Activated CD8-positive, alpha-beta memory T cell treated with anti-CD3 and anti-CD28 coated beads for 1 hour (primary cell): ENCODE measurements at places on chromosomes 6 and 20.

- DNase-seq: no peak
These were observed 179.1 kb downstream of the SYNDIG1 start for GRCh38 chr20:24648481-24648880.

DNA sequence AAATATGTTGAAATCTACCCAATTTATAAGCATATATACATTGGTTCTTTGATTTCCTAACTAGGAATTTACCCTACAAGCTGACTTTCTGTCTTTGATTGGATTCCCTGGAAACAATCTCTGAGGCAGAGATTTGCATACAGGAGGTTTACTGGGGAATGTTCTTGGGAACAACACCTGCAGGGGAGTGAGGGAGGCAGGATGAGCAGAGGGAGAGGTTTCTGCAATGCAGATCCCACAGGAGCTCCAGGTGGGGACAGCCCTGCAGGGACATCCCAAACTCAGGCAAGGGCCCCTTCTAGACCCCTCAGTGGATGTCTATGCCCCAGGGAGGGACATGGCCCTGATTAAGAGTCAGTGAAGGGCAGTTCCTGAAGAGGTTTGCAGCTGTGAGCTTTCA lies 95.2 kb upstream of the CCDC167 start:
- DNase-seq: no peak

DNA sequence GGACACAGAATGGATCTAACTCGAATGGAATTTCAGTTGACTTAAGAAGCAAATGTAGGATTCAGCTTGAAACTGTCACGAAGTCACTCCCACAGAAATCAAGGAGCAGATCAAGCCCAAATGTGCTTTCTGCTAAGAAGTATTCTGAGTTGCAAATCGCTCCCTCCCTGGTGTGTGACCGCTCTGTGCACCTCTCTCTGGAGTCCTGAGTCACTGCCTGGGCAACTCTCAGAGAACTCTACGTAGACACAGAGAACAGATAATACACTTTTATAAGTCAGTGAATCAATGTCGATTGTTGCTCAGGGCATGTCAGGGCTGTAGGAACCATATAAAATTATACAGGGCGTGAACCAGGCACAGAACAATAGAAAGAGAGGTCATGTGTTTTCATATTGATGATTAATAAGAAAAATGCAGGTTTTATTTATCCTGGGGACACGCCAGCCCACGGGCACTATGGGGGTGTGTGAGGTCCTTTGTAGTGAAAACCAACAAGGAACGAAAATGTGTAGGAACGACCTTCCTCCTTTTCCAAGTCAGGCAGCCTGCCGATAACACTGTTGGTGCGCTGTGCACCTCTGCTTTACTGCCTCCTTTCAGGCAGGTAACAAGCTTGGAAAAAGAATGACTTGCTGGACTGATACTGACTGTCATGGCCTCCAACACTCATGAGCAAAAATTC lies 248.1 kb upstream of the FOXQ1 start:
- DNase-seq: no peak

DNA sequence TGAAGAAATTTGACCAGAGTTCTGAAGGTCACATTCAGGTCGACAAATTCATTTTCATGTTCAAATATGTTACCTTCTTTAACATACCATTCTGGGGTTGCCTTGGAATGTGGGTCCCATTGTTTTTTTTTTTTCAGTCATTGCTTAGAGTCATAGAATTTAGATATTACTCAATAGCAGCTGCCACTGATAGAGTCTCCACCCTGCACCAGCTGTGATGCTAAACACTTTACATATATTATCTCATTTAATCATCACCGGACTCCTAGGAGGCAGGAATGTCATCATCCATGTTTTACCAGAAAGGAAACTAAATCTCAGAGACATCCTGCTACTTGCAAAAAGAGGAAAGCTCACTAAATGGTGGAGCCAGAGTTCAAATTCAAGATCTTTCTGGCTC lies 204.7 kb downstream of the ESR1 start:
- no peak for DNase-seq

GRCh38 chr20:20036756-20037155 lies 15.5 kb downstream of the CRNKL1 start:
- no peak for DNase-seq

DNA sequence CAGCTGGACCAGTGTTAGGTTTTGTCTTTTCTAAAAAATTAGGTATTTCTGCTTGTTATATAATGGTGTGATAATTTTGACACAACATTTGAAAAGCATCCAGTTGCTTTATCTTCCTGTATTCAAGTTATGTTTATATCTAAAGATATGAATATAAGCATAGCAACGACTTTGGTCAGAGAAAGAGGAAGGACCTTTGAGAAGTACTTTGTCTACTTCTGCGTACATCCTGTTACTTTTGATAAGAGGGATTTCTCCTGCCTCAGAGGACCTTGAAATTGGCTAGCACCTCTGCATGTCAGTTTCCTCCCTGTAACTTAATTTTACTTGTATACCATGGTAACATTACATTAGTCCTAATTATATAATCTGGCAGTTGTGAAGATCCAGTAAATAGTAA lies 24.8 kb downstream of the PHF20 start:
- no peak for DNase-seq

- no peak for DNase-seq
These were observed 17.2 kb downstream of the CARMIL1 start for GRCh38 chr6:25296217-25296905.

DNA sequence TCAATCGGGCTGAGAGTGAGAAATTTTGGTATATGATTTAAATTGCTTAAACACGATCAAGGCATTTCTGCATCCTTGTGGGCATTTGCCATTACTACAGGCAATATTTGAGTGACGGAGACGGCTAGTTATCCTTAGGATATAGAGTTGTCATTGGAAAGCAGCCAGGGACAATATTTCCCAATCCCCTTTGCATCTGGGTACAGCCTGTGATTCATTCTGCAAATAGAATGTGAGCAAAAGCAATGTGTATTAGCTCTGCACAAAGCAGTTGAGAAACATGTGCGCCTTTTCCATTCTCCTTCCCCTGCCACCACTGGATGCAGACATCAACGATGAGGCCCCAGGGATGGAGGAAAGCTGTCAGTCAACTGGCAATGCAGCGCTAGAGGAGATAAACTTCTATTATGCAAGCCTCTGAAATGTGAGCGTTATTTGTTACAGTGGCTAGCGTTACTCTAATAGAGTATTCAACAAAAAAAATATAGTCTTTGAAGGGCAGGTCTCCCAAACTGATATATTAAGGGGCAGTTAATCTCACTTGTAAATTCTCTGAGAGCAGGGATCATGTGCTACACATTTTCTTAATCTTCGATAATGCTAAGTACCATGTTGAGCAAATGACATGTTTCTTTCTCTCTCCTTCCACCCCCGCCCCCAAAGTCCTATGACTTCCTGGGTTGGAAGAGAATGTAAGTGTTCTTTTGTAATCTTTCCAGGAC lies 37.1 kb upstream of the NCOA3 start:
- DNase-seq: no peak

DNA sequence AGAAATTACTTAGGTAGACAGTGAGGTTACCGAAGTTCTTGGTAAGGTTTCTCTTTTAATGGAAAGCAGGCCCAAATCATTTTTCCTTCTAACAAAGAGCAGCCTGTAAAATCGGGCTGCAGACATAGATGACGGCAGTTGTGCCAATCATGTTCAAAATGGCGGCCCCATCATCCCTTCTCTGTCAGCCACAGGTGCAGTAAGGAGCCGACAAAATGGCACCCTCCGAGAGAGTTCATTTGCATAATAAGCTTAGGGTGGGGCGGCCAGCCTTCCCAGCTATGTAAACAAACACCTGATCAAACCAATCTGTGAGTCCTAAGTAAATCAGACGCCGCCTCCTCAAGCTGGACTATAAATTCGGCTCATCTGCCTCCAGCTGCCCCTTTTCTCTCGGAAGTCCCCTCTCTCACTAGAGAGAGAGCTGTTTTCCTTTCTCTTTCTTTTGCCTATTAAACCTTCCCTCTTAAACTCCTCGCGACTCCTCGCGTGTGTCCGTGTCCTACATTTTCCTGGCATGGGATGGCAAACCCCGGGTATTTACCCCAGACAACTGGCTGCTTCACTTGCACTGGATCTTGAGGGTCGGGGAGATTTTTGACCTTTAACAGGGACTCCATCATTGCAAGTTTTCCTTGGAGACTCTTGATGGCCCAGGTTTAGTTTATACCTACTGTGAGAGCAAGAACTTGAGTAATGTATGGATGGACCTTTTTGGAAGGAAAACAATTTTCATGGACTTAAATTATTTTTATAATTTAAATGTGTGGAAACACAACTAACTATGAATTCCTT lies 8.9 kb upstream of the DDR1 start:
- DNase-seq: no peak

- DNase-seq: no peak
These were observed 125.3 kb downstream of the FOXO3 start for GRCh38 chr6:108685970-108686369.

- no peak for DNase-seq
These were observed 595 bp downstream of the FBXO5 start for GRCh38 chr6:152981989-152982903.

DNA sequence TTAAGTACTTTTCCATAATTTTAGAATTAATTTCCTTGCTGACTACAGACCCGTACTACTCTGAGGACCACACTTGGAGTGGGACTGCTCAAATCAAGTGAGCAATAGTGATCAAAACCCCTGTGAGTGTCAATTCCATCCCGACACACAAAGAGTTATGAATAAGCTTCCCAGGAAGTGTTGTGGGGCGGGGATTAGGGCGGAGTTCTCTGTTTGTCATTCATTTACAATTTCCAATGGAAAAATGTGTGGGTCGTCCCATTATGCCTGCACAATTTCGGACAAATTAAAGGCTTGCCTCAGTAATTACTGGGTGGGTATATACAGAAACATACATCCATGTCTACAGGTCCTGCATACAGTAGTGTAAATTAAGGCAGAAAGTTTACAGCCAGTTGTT lies 84.2 kb downstream of the ISM1 start:
- DNase-seq: no peak

DNA sequence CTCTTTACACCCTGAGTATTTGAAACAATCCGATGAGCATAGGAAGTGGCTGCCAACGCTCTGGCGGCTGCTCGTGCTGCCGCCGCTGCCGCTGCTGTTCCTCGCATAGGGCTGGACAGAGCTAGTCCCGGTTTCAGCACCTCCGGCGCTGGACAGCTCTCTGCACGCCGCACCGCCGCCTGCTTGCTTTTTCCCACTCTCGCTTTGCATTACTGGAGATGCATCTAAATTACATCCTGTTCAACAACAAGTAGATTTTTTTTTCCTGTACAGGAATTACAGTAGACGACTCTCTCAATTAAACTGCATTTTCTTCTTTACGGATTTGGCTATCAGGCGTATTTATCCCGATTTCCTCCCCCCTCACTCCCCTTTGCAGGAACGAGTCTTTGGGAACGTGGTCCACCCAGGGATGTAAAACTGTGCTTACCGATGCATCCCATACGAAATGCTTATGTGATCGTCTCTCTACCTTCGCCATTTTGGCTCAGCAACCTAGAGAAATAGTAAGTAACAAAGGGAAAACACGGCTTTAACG lies 563.8 kb downstream of the LMBRD1 start:
- DNase-seq: no peak

GRCh38 chr6:152636021-152636608 lies 1.0 kb downstream of the SYNE1 start:
- no peak for DNase-seq

GRCh38 chr6:89045576-89045975 lies 35.0 kb upstream of the PNRC1 start:
- DNase-seq: no peak

DNA sequence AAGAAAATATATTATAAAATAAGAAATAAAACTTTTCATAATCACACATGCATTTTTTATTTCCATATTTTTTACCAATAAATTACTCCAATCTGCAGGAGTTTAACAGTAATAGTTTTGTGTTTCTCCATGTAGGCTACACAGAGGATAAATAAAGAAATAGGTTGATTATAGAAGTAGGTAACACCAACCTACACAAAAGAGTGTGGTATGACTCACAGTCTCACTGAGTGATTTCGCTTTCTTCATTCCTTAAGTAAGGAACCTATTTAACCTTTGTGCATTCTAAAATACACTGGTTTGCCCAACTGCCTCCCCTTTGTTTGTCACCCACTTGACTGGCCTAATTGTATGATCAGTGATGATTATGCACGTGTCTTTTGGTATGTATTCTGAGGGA lies 244.2 kb upstream of the RIMS1 start:
- no peak for DNase-seq

- DNase-seq: no peak
These were observed 53.6 kb upstream of the TTPAL start for GRCh38 chr20:44422083-44422482.

DNA sequence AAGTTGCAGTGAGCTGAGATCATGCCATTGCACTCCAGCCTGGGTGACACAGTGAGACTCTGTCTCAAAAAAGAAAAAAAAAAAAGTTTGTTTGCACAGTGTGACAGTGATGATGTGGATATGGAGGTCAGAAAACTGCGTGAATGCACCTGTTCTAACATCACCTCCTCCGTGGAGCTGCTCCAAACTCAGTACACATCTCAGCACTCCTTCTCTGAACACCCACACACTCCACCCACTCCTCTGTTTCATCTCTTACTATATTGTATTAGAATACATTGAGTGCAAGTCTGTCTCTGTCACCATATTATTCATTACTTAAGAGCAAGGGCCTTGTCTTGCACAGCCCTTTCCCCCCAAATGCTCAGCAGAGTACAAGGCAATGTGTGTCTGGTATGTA lies 51.5 kb upstream of the ENPP4 start:
- no peak for DNase-seq

DNA sequence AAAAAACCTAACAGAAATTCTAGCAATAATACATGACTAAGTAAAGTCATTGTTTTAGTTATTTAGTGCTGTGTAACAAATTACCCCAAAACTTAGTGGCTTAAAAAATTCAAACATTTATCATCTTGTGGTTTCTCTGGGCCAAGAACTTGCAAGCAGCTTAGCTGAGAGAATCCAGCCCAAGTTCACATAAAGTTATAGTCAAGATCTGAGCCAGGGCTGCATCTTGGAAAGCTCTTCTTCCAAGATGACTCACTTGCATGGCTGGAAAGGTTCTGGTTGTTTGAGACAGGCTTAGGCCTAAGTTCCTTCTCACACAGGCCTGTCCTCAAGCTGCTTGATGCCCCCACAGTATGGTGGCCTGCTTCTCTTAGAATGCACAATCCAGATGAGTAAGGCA lies 217.8 kb upstream of the TSHZ2 start:
- no peak for DNase-seq

DNA sequence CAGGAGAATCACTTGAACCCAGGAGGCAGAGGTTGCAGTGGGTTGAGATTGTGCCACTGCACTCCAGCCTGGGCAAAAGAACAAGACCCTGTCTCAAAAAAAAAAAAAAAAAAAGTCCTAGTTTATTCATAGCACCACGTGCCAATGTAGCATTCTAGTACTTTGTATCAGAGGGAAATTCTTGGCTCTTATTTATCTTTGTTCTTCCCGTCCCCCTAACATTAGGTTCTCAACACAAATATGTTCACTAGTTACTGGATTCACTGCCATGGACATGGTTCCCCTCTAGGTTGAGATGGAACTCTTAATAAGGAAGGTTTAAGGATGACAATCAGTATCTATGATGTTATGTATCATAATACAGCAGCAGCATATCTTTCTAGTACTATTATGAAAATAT lies 178.5 kb downstream of the KIF6 start:
- DNase-seq: no peak
